Mesothelial cell of epicardium (in vitro differentiated cells): ENCODE measurements at places on chromosomes 3 and 15.

DNA sequence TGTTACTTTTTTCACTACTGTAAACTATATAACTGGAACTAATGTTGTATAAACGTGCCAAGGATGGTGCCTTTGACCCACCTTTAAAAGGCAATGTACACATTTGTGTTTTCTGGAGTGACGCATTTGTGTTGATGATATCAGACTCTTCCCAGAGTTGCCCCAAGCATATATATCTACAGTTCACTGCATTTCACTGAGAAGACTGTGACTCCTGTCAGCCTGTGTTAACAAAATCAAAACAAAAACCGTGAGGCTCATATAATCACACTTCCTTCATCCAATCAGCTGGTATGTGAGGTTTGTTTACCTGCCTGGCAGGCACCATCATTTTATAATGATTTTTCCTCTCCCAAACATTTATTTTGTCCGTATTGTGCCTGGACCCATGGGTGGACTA, 117.6 kb upstream of the ROBO1 start:
- no peak for DNase-seq

DNA sequence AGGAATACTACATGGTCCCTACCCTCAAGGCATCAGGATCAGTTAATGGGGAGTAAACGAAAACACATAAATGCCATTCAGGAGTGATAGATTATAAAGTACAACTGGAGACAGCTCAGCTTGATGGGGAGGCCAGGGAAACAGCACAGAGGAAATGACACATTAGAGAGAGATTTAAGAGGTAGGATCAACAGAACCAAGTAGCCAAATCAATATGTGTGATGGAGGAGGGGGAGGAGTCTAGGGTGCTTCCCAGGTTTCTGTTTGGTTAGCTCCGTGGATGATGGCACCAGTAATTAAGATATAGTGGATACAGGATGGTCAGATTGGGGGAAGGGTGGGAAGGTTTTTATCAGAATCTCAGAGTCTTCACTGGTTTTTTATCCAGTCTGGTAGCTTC, 229.5 kb upstream of the ROPN1 start:
- DNase-seq, result no peak

DNA sequence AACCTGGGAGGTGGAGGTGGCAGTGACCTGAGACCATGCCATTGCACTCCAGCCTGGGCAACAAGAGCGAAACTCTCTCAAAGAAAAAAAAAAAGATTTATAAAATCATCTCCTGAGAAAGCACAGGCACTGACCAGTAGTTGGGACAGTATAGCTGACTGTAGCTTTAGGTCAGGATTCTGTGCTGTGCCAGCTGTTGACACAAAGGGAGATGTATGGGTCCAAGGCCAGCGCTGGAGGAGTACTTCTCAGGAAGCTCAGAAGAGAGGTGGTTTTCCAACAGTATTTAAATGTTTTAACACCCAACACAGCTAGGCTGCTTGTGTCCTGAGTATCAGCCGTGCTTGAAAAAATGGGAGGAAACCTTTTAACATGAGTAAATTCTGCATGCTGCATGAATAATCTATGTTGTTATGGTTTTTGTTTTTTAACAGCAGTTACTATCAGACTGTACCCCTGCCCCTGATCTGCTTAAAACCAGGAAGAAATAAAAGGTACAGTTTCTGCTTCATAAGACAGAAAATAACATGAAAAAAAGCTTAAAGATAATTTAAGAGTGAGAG, 6.5 kb downstream of the RAMAC start:
- DNase-seq, result no peak

- no peak for DNase-seq
Observed at GRCh38 chr3:34292605-34293300, 494.3 kb downstream of the PDCD6IP start.

- DNase-seq, result no peak
Observed at GRCh38 chr3:158272081-158272480, 162.2 kb downstream of the RSRC1 start.

GRCh38 chr15:80984856-80985255, 4.8 kb downstream of the MESD start:
- no peak for DNase-seq

GRCh38 chr3:149487598-149488197, 13.2 kb downstream of the TM4SF4 start:
- no peak for DNase-seq

GRCh38 chr15:64096668-64097384, 1.0 kb downstream of the SNX1 start:
- DNase-seq, result no peak

DNA sequence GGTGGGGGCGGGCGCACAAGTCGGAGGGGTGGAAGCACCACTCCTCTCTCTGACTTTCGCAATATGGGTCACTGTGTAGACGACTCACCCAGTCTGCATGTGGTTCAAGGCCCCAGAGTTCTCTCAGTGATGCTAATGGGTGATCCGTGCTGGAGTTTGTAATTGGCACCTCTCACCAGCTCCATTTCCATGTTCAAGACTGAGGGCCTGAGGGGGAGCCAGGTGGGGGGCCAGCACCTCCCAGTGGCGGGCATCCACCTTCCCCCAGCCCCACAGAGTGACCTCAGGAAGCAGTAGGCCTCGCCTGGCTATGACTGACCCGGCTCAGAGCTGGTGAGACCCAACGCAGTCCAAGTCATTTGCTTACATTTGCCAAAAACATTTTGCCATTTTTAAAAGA, 230.0 kb upstream of the ST8SIA2 start:
- DNase-seq, result no peak

- DNase-seq, result no peak
Observed at GRCh38 chr3:74661672-74662071, 47.2 kb upstream of the CNTN3 start.

GRCh38 chr3:45087155-45087554, 59.0 kb downstream of the CDCP1 start:
- no peak for DNase-seq

GRCh38 chr3:133375403-133375745, 24.5 kb upstream of the BFSP2 start:
- DNase-seq, result no peak

DNA sequence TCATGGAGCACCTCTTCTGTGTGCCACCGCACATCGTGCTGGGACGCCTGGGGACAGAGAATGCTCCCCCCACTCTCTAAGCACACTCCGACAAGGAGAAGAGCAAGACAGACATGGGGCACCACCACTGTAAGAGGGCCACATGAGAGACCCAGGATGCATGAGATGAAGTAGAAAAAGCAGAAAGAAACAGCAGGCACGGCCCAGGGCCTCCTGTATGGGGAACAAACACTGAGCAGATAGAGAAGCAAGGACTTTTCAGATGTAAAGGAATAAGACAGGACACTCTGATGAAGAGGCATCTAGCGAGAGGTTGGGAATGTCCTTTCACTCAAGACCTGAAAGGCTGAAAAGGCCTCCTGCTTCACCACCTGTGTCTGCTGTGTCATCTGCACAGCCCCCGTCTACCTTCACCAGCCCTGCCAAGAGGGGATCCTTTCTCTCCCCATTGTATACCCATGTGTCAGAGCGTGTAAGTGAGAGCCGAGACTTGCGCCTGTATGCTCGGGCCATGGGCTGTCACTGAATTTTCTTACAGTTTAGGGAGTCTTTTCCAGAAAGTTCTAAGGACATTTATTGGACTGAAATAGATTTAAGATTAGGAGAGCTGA, 125.6 kb downstream of the LRRK1 start:
- no peak for DNase-seq

- DNase-seq, result no peak
Observed at GRCh38 chr3:169667166-169668071, 3.9 kb upstream of the MECOM start.

DNA sequence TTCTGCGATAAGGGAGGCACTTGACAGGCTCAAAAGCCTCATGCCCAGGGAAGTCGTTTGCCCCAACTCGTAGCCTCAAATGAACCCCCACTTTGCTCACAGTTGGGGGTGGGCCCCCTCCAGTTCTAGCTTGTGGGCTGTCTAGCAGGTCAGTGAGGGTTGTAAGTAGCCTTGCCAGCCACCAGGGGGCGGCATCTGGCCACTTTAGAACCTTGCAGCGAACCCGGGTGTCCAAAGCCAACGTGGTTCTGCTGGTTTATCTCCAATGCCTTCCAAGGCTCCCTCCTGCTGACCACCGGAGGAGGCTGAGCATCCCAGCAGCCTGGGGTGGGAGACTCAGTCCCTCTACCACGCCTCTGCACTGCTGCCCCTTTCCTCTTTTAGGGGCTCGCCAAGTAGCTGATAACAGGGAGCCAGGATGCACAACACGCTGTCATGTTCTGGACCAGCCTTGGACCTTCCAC, 9.2 kb upstream of the RBSN start:
- DNase-seq, result peak; percentile 79

GRCh38 chr3:1087066-1087560, 5.7 kb upstream of the CNTN6 start:
- no peak for DNase-seq

DNA sequence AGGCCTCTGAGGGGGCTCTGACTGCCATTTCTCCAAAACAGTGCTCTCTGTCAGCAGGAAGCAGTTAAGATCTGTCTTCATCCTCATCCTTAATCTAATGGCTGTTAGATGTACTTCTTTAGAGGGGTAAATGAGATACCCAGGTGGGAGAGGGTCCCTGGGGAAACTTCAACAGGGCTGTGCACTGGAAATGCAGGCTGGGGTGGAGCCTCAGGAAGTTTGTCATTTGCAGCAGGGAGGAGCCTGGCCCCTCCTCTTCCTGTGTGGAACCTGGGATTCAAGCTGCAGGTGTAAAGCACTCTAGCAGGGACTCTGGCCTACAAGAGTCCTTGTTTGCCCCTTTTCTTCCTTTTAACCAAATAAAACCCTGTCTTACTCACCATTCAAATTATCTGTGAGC, 1173.6 kb downstream of the OTOL1 start:
- no peak for DNase-seq

DNA sequence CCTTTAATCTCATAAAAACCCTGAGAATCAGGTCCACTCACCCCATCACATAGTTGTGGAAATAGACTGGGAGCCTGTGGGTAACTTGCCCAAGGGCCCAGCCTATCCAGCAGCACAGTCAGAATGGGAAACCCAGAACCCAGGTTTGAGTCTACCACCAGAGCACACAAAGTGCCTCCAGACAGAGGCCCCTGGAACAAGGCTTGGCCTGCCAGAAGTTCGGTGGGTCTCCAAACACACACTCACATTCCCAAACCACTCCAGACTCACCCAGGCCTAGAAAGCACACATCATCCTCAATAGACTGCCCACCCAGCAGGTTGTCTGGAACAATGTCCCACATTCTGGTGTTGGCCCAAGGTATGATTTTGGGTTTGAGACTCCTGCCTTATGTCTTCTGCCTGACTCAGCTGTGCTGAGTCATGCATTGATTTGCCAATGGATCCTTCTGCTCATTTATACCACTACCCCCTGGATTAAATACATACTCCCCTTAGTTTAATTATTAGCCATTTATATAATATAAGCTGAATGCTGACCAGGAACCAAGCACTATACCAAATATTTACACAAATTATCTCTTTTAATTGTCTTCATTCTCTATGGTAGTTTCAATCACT, 4.5 kb downstream of the SLC12A8 start:
- DNase-seq, result no peak

- DNase-seq, result peak; percentile 36
Observed at GRCh38 chr3:48405343-48405881, 24.5 kb downstream of the PLXNB1 start.

DNA sequence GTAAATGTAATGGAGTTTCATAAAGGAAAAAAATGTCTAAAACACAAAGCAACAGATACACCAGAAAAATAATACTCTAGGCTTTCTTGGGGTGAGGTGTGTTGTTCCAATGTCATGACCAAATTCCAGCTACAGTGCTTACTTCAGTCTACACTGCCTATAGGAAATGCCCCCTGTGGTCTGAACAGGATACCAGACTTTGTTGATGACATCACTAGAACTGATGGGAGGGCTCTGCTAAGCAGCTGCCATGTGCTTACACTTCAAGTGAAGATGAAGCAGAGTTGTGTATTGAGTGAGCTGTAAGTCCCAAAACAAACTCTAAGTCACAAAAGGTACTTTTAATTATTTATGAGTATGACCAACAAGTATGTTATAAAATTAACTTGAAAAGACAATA, 456.1 kb upstream of the IL12A start:
- DNase-seq, result no peak

DNA sequence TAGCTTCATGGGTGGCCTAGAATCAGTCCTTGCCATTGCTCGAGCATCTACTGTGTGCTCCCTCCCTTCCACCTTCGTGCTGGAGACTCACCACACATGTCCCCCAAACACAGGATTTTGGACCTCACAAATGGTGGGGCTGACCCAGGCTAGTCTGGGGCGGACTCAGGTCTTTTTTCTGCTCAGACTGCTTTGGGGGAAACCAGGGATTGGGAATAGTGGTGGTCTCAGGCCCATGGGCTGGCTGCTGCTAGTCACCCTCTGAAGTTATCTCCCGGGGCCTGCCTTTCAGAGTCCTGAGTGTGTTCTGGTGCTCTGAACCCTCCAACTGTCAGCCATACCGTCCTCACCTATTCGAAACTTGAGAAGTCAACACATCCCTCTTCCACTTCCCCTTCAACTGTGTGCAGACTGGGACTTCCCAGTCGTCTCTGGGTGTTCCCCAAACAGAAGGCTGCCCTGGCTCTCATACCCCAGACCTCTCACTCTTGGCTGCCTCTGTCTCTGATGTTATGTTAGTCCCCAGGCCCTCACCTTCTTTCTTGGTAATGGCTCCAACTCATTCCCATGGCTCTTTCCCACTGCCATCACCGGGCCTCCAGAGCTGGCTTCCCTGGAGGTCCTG, 46.0 kb downstream of the PPCDC start:
- no peak for DNase-seq

GRCh38 chr15:59722476-59722875, 33.4 kb upstream of the BNIP2 start:
- no peak for DNase-seq

DNA sequence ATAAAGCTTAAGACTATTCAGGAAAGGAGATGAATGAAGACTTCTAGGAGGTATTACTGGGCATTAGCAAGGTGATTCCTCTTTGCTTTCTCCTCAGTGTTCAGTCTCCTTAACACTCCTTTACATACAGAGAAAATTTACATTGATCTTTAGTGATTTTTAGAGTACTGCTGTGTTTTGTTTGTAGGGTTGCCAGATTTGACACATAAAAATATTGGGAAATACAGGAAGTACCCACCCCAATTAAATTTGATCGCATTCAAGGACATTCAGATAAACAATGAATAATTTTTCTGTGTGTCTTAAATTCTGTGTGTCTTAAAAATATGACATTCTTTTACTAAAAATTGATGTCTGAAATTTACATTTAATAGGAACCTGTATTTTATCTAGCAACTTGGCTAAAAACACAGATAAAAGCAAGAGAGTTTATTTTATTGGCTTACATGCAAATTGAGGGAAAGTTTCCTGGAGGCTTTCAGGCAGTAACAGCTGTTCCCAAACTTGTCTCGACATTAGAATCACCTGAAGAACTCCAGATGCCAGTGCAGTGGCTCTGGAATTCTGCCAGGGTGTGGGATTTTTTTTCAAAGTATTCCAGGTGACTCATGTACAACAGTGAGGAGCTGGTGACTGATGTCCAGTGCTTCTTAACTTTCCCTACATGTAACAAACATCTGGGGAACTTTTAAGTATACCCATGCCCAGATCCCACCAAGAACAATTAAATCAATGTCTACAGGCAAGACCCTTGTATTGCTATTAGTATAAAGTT, 23.4 kb upstream of the PLOD2 start:
- DNase-seq, result no peak
